ENCODE measurements at places on chromosomes 5 and 9. TPM values are rescaled to one million over a fixed set of nuclear protein-coding genes. Genes with fewer than 3 reads are reported as not detected.

TTC1 gene
- 79.1 TPM for total RNA-seq

CATSPER3 gene
- total RNA-seq, result 0.37 TPM

RAD50 gene
- 26.6 TPM for total RNA-seq

C5orf46 gene
- total RNA-seq, result 2.4 TPM

EFNA5 gene
- total RNA-seq, result 37.7 TPM

ISCA1 gene
- total RNA-seq, result 72.0 TPM

ETF1 gene
- 77.6 TPM for total RNA-seq

LCN9 gene
- total RNA-seq, result not detected

MAP1B gene
- total RNA-seq, result 95.9 TPM

ZNG1C gene
- total RNA-seq, result 2.3 TPM

IL13 gene
- total RNA-seq, result not detected

SEMA4D gene
- total RNA-seq, result 16.2 TPM

RALGPS1 gene
- 14.6 TPM for total RNA-seq

GADD45G gene
- 9.4 TPM for total RNA-seq

AQP7 gene
- 149 TPM for total RNA-seq

GRCh38 chr5:173679909-173680630 is 63.6 kb upstream of the BOD1 start:
- DNase-seq, result no peak

- no peak for DNase-seq
Observed at GRCh38 chr5:142686210-142686734, 382 bp upstream of the FGF1 start.

DNA sequence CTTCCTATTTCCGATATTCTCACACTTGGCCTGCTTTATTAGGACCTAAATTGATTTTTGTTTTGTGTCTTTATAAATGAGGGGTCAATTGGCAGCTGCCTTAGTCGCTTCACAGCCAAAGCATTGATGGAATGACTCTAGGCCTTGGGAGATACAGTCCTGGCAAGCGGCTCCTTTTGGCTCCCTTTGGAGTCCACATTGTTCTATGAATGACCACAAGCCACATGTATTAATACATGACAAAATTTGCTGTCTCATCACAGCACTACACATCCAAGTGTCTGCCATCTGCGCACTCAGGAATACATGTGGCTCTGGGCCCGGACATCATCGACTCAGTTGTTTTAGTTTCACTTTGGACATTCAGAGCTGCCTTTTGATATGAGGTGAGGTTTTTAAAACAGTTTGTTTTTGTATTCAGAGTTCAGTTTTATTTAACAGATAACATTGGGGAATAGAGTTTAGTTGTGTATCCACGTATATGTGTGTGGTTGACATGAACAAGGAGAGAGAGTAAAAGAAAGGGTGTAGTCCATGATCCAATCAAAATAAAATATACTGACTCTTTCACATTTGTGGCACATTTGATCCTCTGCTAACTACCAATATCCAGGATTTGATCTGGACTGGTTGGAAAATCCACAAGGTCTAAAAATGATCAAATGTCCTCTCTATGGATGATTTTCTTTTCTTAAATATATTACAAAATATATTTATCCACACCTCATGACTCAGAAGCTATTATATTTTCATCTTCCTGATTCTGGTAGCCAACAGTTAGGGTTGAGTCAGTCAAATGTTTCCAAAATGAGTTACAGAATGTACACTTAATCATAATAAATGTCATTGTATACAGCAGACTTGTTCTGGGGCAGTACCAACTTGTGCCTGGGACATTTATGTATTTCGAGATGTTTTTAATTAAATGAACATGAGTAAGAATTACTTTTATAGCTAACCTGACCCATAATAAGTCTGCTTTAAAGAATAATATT is 114.0 kb upstream of the MTAP start:
- no peak for DNase-seq

DNA sequence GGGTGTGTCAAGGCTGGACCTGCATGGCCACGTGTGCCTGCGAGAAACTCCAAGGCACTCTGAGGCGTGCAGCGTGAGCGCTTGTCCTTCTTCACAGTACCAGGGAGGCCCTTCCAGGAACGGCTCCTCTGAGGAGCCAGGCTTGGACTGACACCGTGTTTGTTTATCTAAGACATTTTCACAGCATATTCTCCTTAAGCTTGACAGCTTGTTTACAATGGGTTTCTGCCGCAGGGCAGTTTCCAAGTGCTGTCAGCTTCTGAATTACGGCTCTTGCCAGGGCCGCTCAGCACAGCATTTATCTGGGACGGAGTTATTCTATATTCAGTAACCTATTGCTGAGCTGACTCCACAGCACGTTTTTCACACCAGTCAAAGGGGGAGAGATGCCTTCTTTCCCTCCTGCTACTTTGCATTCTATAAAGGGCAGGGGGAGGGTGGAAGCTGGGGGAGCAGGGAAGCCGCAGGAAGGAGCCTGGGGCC is 98.4 kb downstream of the LMNB1 start:
- DNase-seq, result no peak

DNA sequence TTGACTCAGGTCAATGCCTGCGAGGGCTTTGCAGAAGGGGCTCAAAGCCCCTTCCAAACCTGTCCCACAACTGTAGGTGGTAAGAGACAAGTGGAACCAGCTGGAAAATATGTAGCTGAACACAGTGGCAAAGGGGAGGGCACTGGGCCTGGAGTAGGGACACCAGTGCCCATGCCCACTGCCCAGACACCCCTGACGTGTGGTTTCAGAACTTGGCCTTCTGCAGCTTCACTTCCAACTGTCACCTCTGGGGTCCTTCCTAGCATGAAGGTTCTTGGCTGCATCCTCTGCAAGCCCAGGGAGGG is 233.1 kb upstream of the IRX1 start:
- DNase-seq, result no peak

GRCh38 chr5:169094586-169095409 is 206.1 kb downstream of the SLIT3 start:
- DNase-seq, result no peak

- no peak for DNase-seq
Observed at GRCh38 chr5:30030101-30030500, 1163.4 kb upstream of the CDH6 start.

GRCh38 chr9:136363949-136364748 is 605 bp upstream of the DNLZ start:
- no peak for DNase-seq

DNA sequence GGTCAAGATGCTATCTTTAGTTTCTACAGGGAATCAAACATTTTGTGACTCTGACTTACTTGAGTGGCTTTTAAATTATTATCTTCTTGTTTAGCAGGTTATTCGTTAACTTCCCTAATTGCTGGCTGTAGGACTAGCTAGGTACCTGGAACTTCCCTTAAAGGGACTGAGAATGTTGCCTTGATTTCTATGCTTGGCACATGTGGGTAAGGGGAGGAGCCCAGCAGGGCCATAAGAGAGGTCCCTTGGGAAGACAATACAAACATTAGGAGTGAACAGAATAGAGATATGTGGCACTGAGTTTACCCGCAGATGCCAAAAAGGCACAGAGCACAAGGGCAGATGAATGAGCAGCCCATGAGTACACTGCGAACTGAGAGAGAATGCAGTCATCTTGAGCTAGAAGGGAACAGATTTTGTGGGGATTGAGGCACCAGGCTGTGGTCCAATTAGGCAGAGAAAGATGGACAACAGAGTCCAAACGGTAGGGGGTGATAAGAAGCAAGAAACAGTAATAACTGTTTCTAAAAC is 9.8 kb downstream of the CKMT2 start:
- no peak for DNase-seq

DNA sequence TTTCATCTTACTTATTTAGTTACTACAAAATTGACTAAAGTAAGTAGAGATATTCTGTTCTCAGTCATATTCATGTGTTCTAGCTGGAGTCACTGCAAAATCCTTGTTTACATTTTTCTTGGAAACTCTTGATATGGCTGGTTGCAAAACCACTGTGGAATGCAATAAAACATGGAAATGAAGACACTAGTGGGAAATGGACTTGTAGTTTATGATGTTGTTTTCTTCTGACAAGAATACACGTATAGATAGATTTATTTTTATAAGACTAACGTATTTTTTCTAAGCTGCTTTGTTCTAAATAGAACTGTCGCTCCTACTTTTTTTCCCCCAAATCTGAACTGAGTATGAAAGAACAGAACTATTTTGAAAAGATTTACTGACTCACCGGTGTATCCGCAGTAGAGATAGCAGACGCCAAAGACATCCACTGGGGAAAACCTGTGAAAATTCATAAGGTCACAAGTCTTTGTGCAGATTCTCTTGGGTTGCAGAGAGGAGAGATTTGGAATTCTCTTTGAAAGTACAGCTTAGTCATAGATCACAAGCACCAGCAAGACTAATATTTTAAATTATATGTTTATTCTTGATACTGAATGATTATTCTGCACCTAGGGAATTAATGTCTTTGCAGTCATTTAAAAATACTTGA is 119.6 kb upstream of the TAF11L2 start:
- DNase-seq, result no peak

DNA sequence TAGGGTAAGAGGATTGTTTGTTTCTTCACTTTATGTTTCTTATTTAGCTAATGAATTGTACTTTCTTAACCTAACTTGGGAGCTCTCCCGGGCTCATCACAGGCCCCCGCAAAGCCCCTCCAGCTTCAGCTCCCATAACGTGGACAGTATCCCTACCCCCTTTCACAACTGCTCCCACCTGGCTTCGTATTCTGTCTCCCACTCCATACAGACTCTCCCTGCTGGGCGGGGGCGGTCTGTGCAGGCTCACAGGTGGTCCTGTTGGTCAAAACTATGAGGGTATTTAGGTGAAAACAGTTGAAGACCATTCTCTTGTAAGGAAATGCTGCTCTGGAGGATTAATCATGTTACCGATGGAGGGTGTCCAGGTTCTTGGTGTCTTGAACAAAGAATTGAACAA is 805.3 kb downstream of the SEMA5A start:
- no peak for DNase-seq

GRCh38 chr9:125990186-125990792 is 243.1 kb downstream of the PBX3 start:
- DNase-seq, result no peak

- DNase-seq, result no peak
Observed at GRCh38 chr9:115195912-115196311, 78.0 kb upstream of the TNC start.

DNA sequence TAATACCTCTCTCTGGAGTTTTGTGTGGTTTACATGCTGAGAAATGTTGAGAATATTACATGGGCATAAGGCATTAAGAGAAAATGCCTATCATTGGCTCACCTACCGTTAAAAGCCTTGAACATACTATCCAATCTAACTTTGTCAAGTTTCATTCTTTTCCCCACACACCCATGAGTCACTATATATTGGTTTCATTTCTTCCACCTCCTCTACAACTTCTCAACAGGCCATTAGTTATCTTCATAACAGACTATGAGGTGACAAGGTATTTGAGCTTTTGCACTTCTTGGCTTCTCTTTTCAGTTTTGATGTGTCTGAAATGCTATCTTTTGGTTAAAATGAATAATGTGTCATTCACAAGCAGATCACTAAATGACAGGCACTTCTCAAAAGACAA is 288.0 kb downstream of the KCNN2 start:
- DNase-seq, result no peak

GRCh38 chr5:151661968-151662732 is 24.6 kb downstream of the SPARC start:
- DNase-seq, result no peak

GRCh38 chr5:116448450-116448849 is 126.2 kb downstream of the SEMA6A start:
- no peak for DNase-seq

GRCh38 chr5:82164977-82165713 is 113.0 kb downstream of the RPS23 start:
- no peak for DNase-seq

DNA sequence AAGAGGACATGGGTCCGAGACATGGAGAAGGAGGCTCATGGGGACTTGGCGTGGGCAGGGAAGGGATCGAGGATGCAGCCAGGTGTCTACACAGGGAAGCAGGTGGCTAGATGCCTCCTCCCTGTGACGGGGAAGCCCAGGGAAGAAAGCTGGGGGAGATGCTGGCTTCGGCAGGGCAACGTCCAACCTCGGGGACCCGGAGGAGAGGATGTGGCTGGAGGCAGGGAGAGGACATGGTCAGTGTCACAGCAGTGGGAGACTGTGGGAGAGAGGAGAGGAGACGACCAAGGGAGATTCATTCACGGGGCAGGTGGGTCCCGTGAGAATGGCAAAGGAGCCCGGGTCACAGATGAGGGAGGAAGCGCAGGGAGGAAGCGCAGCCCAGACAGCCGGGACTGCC is 73.2 kb upstream of the PHYKPL start:
- DNase-seq, result no peak

GRCh38 chr5:132444841-132445639 is 45.5 kb downstream of the IRF1 start:
- DNase-seq, result no peak

- no peak for DNase-seq
Observed at GRCh38 chr5:169430671-169431070, 129.7 kb upstream of the SLIT3 start.

DNA sequence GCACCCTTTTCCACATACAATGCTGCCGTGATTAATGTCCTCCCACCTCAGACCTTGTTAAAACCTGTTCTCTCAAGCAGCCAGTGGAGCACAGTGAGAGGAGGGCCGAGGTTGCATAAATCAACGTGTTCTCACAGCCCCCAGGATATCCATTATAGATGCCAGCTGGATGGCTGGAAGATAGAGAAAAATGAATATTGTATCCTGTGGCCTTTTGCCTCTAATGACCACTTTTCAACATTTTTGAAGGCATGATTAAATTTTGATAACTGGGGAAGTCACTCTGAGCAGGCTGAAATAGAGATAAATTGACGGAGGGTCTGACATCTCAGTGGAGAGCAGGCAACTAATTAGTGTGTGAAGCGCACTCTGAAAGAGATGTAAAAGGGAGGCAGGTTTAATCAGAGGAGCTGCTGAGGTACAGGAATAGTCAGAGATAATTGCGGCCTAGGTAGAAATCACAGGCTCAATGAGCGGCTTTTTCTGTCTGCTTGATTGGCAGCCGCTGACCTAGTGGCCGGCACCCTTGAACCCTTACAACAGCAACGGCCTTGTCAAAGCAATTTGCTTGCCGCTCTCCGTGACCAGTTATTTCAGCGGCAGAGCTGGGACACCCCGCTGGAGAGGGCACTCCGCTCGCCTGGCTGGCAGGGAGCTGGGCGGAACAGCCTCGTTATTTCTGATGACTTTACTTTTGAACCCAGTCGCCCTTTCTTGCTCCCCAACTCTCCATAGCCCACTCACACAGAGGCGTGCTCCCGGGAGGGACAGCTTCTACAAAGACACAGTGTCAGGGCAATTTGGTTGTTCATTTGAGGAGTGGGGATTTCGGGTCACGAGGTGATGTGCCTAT is 560.7 kb downstream of the PSAT1 start:
- DNase-seq, result no peak

- no peak for DNase-seq
Observed at GRCh38 chr5:164422400-164422799, 917.0 kb downstream of the MAT2B start.

- no peak for DNase-seq
Observed at GRCh38 chr5:35417040-35417439, 186.8 kb upstream of the PRLR start.

GRCh38 chr9:135055181-135055580 is 32.3 kb upstream of the OLFM1 start:
- no peak for DNase-seq

- DNase-seq, result no peak
Observed at GRCh38 chr5:137141779-137142178, 357.3 kb downstream of the SPOCK1 start.

- DNase-seq, result peak; percentile 89
Observed at GRCh38 chr9:114112778-114113584, 13.9 kb upstream of the KIF12 start.

Data from heart right ventricle (tissue), 16 donors.